Fibroblast of the aortic adventitia (primary cell): ENCODE measurements at places on chromosomes 16 and 17. TPM values are rescaled to one million over a fixed set of nuclear protein-coding genes. Genes with fewer than 3 reads are reported as not detected.

Gene RNF112
- 0.36 and 2.3 TPM in 2 replicates for total RNA-seq

Gene SLC13A2
- not detected in 2 replicates for total RNA-seq

Gene CRYM
- total RNA-seq, result 2.0 and 2.8 TPM in 2 replicates

Gene KRT33A
- total RNA-seq, result not detected in 2 replicates

Gene TPSD1
- total RNA-seq, result not detected in 2 replicates

Gene GPRC5B
- 20.2 and 47.4 TPM in 2 replicates for total RNA-seq

Gene TAOK2
- 44.6 and 57.2 TPM in 2 replicates for total RNA-seq

Gene ZNF205
- 12.3 and 14.7 TPM in 2 replicates for total RNA-seq

Gene TBC1D3
- not detected in 2 replicates for total RNA-seq

Gene LPO
- not detected in 2 replicates for total RNA-seq

Gene TLCD3B
- 0.18 TPM in 1 of 2 replicates, not detected in the other for total RNA-seq

Gene KATNIP
- 23.0 TPM in 2 replicates for total RNA-seq

Gene HS3ST3B1
- 2.3 and 9.1 TPM in 2 replicates for total RNA-seq

Gene ITGB4
- 0.09 and 0.16 TPM in 2 replicates for total RNA-seq
